ENCODE measurements at places on chromosomes 16 and 17.
A peak's percentile ranks its signal among the peaks of the same experiment; 100 is the strongest.

DNA sequence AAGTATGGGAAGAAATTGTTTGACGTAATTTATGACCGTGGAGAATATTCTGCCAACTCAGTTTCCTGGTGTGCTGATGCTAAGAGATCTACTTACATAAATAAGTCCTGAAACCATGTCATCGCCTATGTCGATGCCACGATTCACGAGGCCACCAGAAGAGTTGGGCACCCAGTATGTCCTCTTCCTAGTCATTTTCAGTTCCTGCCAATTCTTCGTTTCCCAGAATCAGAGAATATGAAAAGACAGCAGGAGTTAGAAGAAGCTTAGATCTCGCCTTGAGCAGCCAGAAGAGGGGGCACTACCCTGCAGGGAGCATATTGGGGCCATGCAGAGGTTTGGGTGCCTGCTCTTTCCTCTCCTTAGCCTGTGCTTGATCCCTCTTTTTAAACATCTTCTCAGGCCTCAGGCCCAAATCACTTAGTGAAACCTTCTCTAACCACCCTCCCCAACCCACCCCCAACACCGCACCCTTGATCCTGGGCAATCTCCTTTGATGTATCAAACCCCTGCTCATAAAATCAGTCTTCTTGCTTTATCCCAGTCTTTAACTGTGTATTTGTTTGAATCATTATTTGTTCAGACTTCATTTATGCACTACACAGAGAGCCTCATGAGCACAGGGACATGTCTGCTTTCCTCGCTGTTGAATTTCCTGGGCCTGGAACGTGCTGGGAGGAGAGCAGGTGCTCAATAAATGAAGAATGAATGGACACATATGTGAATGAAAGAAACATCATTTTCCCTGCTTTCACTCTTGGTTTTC, 12.2 kb upstream of the LONP2 start:
- peak; percentile 52 for DNase-seq

DNA sequence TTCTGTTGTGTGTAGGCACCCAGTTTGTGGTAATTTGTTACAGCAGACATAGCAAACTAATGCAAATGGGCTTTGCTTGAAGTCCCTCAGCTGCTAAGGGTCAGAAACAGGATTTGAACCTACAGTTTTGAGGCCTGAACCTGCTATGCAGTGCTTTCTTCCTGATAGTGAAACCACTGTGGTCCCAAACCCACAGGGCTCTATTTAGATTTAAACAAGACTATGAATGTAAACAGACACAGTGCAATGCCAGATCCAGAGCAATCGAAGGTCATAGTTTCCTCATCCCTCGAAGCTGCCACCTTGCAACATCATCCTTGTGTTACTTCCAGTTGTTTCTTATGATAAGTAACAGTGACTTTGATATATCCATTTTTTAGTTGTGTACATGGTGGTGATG, 630.2 kb downstream of the WWOX start:
- DNase-seq: no peak

DNA sequence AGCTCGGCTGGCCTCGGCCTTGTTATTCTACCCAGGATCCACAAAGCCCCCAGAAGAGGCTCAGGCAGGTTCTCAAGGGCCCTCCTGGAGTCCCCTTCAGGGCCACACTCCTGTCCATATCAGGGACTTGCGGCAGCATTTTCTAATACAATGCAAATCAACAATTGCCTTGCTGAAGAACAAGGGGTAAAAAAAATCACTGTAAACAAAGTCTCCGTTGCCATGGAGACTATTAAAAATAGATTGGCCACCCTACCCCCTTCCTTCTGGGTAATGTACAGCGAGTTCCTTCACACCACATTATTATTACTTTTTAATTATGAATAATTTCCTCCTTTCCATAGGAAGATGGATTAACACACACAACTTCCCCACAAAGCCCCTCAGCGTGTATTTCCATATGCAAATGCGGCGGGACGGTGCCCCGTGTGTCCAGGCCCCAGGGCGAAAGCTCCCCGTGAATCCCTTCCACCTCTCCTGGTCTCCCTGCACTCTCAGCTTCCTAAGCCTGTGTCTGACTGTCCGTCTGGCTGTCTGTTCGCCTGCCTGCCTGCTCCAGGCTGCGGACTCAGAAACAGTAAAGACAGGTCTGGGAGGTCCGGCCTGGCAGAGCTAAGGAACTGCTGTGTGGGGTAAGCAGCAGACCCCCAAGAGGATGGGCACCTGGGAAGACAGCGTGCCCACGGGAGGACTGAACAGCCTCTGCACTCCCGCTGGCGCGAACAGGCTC, 196.6 kb downstream of the RBFOX3 start:
- no peak for DNase-seq

DNA sequence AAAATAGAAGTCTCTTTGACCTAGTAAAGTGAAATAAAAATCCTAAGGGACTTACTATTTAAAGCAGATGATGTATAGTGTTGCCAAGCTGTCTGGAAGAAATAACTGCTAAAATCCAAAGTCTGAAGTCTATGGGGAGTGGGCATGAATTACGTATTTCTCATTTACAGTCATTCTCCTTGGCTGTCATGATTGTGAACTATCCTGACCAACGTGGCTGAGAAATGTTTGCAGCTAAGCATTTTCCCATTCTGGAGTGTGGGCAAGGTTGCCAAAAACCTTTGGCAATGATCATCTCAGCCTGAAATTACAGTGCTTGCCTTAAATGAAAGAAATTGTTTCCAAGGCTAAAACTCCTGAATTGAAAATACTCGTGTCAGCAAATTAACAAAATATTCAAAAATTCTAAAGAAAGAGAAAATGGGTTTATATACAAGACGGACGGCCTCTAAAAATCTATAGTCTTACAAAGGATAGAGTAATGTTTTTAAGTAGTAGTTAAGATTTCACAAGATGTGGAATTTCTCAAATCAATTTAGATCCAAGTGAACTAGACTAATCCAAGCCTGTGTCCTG, 77.0 kb downstream of the CACNG1 start:
- no peak for DNase-seq

DNA sequence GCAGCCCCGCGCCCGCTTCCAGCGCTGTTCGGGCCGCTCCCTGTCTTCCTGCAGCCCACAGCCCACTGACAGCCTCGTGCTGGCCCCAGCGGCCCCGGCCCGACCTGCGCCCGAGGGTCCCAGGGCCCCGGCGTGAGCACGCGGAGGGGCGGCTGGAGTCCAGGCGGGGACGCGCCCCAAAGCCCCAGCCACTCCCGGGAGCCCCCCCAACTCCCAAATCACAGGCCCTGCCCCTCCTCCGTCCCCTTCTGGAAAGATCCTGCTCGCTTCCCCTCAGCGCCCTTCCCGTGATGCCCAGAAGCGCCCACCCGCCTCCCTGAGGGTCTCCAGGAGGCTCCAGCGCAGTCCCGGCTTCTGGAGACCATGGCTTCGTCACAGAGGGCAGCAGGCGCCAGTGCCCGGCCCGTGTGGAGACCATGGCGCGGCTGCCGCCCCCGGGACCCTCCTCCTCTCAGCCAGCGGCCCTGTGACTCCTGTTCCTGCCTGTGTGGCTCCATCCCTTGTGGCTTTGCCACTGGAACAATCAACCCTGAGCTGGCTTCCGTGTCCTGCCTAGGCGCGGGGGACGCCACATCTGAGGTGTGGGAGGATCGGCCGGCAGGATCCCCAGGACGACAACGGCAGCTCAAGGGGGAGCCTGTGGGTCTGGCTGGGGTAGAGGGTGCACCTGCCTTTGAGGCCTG, 3.9 kb downstream of the UTS2R start:
- DNase-seq: no peak

DNA sequence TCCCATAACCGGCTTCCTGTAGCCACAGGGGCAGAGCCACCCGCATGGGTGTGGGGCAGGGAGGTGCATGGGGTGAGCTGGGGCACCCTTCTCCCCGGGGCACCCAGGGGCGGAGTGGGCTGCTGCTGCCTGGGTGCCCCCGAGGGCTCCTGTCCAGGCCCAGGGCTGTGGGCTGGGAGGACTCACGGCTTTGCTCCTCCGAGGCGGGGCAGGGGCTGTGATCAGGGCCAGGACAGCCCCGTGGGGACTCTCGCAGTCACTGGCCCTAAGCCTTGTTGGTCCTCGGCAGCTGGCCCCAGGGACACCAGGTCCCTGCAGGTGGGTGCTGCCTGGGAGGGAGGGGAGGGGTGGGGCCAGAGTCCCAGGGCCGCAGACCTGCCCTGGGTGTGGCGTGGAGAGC, 19.7 kb downstream of the CACNA1H start:
- DNase-seq: no peak

DNA sequence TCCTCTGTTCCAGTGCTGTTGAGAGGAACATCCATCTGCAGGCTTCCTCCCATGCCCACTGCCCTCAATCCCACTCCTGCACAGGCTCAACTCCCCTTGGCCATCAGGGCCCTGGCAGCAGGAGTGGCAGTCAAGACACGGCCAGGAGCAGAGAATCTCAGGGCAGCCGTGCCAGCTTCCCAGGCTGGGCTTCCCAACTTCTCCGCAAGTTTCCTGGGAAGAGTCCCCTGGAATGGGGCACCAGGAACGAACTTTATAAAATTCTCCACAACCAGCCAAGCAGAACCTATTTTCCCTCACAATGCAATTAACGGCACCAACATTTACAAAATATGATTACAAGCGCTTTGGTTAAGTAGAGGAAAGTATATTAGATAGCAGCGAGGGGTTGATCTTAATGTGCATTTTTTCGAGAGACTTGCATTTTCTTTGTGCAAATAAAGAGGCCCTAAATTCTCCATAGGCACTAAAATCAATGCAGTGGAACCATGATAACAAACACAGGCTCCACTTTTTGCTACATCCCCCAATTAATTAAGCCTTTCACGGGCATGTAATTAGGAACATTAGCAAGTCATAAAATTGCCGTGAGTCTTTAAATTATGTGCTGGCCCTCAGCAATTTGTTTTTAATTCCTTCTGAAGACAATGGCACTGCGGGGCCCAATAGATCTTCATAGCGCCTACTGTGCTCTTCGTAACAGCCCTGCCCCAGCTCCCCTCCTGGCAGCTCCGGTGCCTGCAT, 99.9 kb upstream of the LHX1 start:
- no peak for DNase-seq

DNA sequence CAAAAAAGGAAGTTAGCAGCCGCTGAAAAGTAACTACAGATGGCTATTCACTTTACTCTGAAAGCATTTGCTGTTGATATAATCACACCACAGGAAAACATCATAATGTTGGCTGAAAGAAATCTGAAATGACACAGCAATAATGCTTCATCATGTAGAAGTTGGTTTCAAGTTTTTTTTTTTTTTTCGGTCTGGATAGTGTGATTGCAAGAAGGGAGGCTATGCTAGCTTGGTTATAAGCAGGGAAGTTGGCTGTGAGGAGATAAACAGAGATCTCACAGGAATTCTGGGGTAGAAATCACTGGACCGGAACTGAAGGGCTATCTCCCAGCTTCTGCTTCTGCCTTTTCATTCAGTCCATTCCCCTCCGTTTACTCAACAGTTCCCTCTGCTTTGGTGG, 57.9 kb downstream of the MYO1D start:
- DNase-seq: no peak

GRCh38 chr16:3536271-3536731, 35.5 kb downstream of the CLUAP1 start:
- DNase-seq: no peak

DNA sequence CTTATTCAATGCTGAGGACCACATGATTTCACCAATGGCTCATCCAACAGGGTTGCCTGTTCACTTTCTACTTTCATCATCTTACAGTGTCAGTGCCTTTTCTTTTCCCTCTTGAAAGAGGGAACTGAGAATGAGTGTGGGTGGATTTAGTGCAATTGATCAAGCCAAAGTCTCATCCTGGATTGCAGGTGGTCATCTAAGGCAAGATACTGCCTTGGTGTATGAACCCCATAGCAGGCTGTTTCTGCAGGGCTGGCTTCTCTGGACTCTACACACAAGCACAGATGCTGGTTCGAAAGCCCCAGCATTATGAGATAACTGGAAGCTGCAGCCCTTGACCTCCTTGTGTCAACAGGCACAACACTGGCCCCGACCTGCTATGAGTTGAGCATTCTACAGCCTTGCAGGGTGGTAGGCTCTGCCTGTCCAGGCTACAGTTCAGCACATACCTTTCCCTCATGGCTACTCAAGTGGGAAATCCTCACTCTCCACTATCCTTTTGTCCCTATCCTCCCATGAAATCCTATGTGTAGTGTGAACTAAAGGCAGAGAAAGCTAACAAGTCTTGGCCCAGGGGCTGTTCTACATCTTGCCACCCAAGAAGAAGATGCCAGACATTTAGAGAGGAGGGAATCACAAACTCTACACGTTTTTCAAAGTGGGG, 358.7 kb downstream of the SLC39A11 start:
- no peak for DNase-seq

DNA sequence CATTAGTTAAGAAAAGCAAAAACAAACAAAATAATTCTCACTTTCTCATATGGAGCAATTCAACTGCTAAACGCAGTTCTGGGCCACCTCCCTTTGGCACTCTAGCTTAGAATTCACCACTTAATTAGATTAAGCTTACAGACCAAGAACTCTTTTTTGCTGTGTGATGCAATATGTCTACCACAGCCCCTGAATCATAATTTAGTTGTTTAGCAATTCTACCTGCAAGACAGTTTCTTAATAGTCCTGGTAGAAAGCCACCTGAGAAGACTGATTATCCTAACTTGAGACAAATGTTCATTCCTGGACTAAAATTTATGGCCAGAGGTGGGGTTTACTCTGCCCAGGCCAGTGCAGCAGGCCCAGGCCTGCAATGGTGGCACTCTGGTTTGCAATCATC, 205.9 kb downstream of the HS3ST3A1 start:
- DNase-seq: no peak

DNA sequence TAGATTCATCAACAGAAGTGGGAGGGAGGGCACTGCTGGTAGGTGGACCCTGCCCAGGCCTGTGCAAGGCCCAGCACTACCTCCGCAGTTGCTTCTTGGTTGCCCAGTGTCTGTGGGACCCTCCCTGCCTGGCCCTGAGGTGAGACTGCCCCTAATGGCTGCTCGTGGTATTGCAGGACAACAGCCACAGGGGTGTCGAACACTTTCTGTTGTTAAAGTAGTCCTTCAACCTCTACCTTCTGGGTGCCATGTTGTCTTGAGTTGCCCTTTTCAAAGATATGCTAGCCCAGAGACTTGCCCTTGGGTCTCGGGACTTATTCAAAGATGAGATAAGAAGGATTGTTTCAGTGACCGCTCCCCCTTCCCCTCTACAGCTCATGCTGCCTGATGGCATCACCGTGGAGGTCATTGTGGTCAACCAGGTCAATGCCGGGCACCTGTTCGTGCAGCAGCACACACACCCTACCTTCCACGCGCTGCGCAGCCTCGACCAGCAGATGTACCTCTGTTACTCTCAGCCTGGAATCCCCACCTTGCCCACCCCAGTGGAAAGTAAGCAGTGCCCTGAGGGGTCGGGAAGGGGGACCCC, 29.1 kb downstream of the AKAP1 start:
- DNase-seq: peak; percentile 69

- DNase-seq: no peak
Measured at GRCh38 chr17:82406131-82406671, 11.9 kb upstream of the HEXD start.

DNA sequence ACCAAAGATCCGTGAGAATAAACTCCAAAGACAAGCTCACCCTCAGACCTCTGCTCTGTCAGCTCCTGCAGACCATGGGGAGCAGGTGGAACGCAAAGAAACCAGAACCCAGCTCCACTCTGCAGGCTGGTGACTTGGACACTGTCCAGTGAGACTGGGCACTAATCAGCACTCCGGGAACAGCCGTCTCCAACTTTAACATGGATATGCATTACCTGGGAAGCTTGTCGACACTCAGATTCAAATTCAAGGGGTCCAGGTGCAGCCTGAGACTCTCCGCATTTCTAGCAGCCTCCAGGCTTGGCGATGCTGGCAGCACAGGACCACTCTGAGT, 9.1 kb downstream of the SLX4 start:
- DNase-seq: no peak

GRCh38 chr17:75872434-75873351, 5.7 kb downstream of the TRIM47 start:
- peak; percentile 66 for DNase-seq

GRCh38 chr16:89446975-89447293, 43.4 kb downstream of the ANKRD11 start:
- DNase-seq: no peak

Data from activated naive CD8-positive, alpha-beta T cell treated with anti-CD3 and anti-CD28 coated beads, Interleukin-2, amount 10 ng/mL, durations not matched to agents 7 days and 5 days (primary cell).